ENCODE measurements at places on chromosomes 5 and 9.

DNA sequence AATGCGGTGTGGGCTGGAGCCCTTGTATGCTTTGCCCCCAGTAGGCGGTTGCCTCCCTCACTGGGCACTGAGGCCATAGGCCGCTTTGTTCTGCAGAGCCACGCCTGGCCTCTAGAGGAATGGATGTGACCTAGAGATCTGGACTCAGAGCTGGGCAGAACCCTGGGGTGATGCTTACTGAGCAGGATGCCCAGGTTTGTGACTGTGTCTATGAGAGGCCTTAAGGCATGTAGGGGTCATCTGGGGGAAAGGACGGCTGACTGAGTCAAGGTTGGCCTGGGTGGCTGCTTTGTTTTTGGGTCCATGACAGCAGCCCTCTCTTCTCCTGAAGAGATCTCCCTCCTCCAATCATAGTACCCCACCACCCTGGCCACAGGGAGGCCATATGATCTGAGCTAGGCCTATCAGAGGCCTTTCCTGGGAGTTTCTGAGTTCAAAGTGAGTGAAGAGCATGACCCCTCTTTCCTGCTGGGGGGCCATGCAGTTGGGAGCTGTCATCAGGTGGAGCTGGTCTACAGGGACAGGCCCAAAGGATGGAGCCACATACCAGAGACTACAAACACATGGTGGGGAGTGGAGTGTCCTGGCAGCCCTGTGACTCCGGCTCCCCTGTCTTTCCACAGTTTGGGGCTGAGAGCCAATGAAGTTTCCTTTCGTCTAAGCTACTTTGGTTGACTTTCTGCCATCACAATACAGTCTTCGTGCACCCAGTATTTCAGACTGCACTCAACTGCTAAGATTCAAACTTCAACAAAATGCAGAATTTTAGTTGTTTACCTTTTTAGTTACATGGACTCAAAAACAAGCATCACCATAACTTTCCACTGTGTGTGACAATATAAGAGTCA, 165.4 kb downstream of the AUH start:
- peaks cover 78% of the 10 kb centered on the region for H3K4me1 ChIP-seq
- DNase-seq: no peak
- peaks cover 30% of the 10 kb centered on the region for H3K36me3 ChIP-seq
- H3K4me3 ChIP-seq: no peak overlapping the region
- H3K27me3 ChIP-seq: no peaks in the 10 kb centered on the region

- DNase-seq: no peak
- H3K36me3 ChIP-seq: no peaks in the 10 kb centered on the region
- H3K27ac ChIP-seq: no peak overlapping the region
- H3K4me1 ChIP-seq: no peaks in the 10 kb centered on the region
Measured at GRCh38 chr5:41985945-41986695, 61.0 kb downstream of the FBXO4 start.

DNA sequence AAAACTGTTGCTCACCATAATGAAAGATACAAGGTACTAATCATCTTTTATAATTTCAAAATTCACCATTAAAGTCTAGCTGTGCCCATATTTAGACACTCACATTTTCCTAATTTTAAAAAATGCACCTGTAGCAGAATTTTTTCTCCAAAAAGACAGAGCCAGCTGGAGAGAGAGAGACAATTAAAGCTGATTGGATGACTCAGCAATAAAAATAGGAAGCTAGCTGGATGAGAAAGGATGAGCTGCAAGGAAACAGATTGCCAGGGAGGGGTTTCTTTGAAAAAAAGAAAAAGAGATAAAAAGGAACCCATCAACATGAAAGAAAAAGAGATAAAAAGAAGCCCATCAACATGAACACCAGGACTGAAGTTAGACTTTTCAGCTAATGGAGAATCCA, 73.8 kb downstream of the HCN1 start:
- H3K36me3 ChIP-seq: no peaks in the 10 kb centered on the region
- no peaks in the 10 kb centered on the region for H3K27me3 ChIP-seq
- no peak overlapping the region for H3K27ac ChIP-seq
- H3K4me1 ChIP-seq: no peaks in the 10 kb centered on the region

DNA sequence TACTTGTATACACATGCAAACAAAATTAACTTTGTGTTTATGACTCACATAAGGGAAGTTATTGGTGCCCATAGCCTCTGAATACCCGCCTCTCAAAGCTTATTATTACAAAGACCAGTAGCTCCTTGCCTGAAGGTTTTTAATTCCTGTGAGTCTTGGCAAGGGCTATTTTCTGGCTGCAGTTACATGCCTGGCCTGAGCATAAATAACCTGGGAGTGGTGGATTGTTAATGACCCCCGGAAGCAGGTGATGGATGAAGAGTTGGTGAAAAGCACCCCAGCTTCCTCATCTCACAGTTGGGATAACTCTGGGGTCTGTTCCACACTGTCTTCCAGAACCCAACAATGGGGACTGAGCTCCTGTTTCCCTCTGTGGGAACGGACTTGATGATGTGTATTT, 594.5 kb downstream of the PDE4D start:
- no peak for DNase-seq
- H3K36me3 ChIP-seq: no peaks in the 10 kb centered on the region
- H3K4me3 ChIP-seq: no peak overlapping the region
- peaks cover 9% of the 10 kb centered on the region for H3K4me1 ChIP-seq
- H3K27ac ChIP-seq: no peak overlapping the region
